Activated T-helper 17 cell treated with anti-CD3 and anti-CD28 coated beads, Interleukin-2, amount 50 U/mL, for 72 hours (primary cell): ENCODE measurements at places on chromosomes 11 and 22.

GRCh38 chr22:50630376-50630775, 2.4 kb upstream of the ARSA start:
- ATAC-seq = no peak

DNA sequence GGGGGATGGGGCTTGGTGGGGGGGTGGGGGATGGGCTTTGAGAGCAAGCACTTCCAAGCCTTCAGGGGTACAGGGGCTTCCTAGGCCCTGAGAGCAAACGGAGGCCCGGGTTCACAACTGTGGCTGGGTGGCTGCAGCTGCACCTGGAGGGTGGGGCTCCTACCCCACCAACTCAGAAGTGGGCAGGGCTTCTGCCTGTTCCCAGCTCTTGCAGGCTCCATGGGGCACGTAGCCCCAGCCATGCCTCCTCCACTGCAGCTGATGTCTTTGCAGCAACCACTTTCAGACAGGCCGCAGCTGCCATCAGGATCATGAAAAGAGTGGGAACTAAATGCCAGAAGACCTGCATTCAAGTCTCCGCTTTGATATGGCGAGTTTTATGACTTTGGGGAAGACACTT, 464.3 kb downstream of the NELL1 start:
- no peak for ATAC-seq

GRCh38 chr22:44670220-44670988, 31.6 kb upstream of the PRR5 start:
- ATAC-seq = no peak

DNA sequence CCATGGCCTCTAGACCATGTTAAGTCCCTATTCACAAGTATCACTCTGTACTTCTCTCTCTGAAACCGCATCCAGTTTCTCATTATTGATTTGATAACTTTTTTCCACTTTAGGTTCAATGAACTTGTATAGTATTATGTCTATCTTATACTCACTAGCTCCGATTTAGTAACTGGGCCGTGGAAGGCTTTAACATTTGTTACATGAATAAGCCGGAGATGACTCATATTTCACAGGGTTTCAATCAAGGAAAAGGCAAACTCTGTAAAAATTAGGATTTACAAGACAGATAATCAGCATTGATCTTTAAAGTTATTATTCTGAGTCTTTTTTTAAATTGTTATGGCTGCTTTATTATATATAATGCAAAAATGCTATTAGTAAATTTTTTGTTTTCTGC, 662.2 kb upstream of the CNTN5 start:
- no peak for ATAC-seq

DNA sequence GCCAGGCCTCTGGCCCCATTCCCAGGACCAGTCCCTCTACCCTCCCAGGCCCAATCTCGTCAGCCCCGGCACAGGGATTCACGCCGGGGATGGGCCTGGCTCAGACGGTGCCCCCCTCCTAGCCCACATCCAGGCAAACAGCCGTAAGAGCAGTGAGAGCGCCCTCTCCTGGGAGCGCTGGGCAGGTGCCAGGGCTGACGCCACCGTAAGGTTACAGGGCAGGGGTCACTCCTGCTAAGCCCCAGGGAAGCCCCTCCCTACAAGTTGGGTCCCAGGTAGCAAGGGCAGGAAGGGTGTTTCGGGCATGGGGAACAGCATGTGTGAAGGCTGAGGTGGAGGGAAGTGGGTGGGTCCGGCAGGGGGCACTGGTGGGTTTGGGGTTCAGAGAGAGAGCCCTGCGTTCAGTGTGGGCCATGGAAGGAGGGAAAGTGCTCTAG, 19.2 kb upstream of the PPARA start:
- ATAC-seq = no peak

DNA sequence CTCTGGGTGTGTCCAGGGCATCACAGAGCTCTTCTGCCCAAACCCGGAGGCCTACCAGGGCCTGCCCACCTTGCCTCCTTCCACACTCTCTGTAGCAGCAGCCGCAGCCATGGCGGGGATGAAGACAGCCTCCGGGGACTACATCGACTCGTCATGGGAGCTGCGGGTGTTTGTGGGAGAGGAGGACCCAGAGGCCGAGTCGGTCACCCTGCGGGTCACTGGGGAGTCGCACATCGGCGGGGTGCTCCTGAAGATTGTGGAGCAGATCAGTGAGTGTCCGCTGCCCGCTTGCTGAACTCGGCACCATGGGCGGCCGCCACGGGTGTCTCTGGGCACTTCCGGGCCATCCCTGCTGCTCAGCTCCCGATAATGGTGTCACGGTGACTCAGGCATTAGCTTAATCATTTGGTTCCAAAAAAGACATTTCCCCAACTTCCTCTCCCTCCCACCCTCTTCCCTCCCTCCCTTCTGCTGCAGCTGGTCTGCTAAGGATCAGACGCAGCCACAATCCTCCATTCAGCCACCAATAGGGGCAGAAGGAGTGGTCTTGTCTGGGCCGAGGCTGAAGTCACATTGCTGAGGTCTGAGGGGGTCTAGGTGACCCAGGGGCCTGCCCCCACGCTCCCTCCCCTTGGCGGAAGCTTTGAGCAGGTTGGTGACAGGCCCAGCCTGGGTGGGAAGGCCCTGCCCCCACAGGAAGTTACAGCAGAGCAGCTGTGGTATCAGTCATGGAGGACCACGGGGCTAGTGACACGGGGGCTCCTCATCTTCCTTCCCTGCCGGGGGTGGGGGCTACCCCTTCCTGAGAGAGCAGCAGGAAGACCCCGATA, 950 bp downstream of the FERMT3 start:
- ATAC-seq = peak; percentile 80

GRCh38 chr11:75597636-75598035, 35.6 kb downstream of the SERPINH1 start:
- ATAC-seq = no peak

GRCh38 chr22:48889887-48890692, 937.6 kb downstream of the BRD1 start:
- ATAC-seq = no peak

DNA sequence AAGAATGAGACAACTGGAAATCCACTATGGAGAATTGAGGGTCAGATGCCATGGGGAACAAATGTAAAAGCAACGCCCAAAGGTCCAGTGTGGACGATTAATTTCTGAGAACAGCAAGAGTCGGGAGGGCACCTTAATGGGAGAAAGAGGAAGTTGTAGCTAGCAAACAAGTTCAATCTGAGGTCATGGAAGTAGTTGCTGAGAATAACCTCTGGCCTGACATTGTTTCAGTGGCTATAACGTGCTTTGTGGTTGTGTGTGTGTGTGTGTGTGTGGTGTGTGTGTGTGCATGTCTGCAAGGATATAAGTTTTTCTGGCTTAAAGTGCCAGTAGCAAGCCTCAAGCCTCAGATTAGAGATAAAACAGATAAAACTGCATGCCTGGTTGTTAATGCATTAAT, 1630.1 kb upstream of the TENM4 start:
- ATAC-seq = no peak

DNA sequence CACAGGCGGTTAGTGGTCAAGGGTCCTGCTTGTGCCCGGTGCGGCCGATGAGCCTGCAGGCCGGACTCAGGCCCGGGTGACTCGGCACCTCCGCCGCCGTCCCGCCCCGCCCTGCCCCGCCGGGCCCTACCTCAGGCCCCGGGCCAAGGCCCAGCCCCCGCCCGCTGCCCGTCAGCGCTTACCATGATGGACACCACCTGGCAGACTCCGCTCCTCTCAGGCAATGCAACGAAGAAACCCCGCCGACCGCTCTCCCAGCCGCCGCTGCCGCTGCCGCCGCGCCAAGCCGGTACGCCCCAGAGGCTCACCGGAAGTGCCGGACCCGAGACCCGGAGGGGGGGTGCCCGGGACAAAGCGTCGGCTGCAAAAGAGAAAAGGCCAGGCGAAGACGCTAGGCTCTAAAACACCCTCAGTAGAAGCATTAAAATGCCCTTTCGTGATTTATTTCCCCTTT, at the start of gene UFD1:
Gene UFD1 (minus strand): TSS at position 293 of the 454 bp plus-strand sequence. CDS start 108 bp downstream, at position 185.
- peak; percentile 64 for ATAC-seq

DNA sequence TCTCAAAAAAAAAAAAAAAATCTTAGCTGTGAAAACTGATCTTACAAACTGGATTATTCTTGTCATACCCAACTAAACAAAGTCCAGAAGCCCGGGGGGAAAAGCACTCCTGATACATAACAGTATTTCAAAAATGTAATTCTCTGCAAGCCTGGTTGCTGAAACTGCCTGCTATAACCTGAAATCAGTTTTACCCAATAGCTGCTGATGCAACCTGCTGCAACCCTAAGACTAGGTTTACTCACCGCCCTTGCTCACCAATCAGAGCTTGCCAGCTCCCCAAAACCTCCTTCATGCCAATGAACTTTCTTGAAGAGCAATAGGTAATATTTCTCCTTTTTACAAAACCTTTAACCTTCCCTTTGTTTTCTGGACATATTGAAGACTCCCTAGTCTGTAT, 12.4 kb downstream of the FGF19 start:
- ATAC-seq = no peak

DNA sequence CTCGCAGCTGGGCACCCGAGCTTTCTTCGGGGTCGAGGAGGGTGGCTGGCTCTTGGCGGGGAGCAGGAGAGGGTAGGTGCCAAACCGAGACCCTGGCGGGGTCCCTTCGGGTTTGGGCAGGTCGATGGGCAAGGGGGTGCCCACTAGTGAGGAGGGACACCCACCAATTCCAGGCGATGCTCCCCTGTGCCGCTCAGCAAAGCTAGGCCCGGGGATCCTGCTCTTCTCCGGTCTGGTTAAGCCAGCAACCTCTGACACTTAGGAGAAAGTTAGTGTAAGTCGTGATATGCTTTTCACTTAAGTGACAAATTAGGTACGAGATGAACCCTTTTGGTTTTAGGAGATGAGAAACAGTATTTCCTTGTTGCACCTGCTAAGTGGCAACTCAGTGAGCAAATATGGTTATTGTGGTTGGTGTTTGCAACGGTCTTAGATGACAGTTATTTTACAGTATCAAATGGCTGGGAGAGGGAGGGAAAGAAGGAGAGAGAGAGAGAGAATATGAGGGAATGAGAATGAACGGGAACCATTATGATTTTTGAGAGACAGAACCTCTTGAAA, 565 bp downstream of the NUCB2 start:
- ATAC-seq = peak; percentile 59

DNA sequence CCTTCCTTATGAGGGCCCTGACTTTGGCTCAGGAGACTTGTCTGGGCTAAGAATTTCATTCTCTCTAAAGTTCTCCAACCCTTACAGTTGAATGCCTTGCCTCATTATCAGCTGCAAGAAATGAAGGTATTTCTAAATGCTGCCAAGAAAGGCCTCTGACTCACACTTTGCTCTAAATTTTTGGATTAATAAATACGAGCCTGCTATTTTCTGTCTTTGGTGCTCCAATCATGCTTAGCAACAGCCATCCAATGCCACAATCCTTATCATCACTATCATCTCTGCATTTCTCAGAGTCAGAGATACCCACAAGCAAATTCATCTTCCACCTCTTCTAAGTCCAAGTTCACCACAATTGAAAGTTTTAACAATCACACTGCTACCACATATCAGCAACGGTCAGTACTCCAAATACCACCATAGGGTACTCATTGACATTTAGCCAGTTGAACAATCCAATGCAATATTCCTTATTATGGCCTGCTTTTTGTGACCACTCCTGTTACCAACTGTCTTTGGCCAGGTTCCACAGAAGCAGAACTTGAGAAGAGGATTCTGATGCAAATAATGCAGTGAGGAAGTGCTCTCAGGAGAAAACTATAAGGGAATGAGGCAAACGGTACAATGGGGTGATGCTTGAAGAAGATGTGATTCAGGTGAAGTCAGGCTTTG, 5.7 kb downstream of the PATE2 start:
- no peak for ATAC-seq

DNA sequence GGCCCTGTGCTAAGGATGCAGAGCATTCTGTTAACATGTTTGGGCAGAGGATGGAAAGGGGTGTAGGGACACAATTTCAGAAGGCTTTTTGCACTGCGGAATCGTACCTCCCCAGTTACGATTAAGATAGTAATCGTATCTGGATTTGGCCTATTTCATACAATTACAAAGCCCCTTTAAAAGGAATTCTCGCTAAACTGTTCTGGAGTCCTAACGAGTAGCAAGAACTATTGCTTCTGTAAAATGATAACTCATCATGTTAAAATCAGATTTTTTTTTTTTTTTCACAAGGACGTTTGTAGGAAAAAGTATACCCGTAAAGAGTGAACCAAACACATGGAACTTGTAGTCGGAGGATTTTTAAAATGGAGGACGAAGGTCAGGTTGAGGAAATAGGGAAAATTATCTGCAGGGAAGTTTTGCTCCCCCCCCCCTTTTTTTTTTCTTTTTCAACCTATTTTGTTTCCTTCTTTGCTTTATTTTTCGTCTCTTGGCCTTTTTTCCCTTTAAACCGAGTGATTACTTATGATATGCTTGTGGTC, 934 bp downstream of the HSD17B12 start:
- ATAC-seq = no peak

DNA sequence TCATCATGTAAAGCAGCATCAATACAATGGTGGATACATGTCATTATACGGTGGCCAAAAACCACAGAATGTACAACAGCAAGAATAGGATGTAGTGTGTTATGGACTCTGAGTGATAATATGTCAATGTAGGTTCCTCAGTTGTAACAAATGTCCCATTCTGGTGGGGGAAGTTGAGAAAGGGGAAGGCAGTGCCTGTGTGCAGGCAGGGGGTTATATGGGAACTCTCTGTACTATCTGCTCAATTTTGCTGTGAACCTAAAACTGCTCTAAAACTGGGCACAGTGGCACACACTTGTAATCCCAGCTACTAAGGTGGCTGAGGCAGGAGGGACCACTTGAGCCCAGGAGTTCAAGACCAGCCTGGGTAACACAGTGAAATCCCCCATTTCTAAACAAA, 5.9 kb downstream of the CHKA start:
- no peak for ATAC-seq

DNA sequence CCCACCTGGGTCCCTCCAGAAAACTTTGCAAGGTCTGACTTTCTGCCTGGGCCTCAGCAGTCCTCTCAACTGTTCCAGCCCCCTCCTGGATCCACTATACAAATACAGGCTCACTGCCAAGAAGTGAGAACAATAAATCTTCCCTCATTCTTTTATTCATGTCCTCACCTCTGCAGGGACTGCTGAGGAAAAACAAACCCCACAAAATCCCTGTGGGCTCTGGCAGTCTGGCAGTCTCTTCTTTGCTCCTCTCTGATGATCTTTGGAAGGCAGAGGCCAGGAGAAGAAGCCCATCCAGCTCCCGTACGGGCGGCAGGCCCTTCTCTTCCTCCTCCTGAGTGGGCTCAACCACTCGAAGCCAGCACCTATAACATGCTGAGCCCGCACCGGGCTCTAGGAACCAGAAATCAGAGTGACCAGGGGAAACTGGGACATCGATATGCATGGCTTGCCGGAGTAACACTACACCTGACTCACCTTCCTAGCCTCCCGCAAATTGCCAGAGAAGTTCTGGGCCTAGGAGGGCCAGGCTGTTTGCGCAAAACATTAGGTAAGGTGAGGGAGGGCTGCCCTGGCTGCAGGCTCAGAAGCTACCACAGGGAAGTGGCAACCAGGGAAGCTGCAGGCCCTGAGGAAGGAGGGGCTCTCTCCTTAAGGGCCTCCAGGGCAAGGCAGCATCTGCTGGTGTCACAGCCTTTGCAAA, 24.2 kb downstream of the TMPRSS5 start:
- ATAC-seq = no peak

DNA sequence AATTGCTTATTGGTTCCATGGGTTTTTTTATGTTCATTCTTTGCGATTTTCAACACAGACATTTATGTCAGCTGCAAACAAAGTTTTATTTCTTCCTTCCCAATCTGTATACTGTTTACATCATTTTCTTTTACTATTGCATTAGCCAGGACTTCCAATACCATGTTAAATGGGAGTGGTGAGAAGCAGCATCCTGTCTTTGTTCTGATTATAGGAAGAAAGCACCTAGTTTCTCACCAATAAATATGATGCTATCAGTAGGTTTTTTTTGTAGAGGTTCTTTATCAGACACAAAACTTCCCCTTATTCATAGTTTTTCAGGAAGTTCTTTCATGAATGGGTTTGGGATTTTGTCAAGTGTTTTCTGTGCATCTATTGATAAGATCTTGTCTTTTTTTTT, 28.0 kb upstream of the OR8B8 start:
- no peak for ATAC-seq
